ENCODE measurements at places on chromosomes 3 and 15.

- DNase-seq = no peak
Measured at GRCh38 chr3:43096761-43097160, 9.1 kb downstream of the POMGNT2 start.

DNA sequence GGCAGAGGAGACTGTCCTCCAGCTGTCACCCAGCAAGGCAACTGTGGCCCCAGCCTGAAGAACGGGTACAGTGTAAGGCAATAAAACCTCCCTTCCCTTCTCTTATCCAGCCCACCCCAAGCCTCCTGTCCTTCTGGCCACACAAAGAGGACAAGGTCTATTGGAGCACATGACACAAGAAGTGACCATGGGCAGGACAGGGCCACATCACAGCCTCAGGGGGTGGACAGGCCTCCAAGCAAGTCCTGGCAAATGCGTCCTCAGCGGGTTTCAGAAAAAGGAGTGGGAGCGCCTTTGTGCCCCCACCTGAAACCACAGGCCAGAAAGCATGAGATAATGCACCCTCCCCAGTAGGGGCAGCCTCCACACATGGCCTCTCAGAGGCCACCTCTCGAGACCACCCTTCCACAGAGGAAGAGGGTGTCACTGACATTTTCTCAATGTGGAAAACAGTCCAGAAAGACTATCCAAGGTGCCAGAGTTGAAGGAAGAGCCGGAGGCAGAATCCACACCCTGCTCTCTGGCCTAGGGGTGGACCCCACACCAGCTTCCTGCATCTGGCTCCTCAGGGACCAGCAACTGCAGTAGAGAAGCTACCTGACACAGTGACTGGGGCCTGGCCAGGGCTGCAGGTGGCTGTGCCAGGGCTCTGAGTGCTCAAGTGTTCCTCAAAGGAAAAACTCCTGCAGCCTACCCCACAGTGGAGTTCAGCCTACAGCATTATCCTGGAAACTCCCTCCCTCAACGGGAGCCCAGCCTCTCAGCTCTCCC, 43.9 kb downstream of the CCDC12 start:
- no peak for DNase-seq

GRCh38 chr3:148711981-148712666, 14.4 kb downstream of the AGTR1 start:
- peak; percentile 51 for DNase-seq

GRCh38 chr15:68413363-68414205, 18.4 kb downstream of the ITGA11 start:
- no peak for DNase-seq

DNA sequence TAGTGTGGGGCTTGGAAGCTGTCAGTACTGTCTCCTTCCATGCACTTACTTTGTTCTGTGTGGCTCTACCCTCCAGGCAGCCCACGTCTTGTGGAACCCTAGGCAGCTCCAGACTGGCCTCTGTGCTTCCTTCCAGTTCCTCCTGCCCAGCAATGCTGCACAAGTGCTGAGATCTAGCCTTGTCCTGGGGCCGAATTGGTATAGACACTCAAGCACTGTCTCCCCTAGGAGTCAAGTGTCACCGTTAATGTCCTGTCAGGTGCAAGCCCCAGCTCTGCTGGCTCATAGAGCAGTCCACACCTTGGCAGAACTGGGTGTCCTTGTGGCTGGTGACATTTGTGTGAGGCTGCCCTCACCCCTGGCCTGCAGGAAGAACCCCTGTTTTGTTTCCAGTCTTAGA, 130.1 kb downstream of the EEFSEC start:
- DNase-seq = no peak

DNA sequence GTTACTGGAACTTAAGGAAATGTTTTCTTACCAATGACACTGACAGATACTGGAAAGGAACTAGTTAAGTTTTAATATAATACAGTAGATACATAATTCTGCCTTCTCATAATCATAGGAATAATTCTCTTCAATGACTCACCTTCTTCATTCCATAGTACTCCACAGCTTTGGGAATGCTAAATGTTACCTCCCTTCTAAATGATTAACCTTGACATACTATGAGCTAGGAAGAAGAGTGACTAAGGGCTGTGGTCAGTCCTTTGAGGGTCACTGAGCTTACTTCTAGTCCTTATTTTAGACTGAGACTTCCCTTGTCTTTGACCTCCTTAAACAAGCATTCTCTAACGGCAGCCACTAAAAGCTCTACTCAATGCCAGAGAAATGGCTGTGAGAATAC, 69.6 kb upstream of the PPIB start:
- no peak for DNase-seq

GRCh38 chr3:129602730-129603560, 3.5 kb downstream of the PLXND1 start:
- DNase-seq = peak; percentile 94

DNA sequence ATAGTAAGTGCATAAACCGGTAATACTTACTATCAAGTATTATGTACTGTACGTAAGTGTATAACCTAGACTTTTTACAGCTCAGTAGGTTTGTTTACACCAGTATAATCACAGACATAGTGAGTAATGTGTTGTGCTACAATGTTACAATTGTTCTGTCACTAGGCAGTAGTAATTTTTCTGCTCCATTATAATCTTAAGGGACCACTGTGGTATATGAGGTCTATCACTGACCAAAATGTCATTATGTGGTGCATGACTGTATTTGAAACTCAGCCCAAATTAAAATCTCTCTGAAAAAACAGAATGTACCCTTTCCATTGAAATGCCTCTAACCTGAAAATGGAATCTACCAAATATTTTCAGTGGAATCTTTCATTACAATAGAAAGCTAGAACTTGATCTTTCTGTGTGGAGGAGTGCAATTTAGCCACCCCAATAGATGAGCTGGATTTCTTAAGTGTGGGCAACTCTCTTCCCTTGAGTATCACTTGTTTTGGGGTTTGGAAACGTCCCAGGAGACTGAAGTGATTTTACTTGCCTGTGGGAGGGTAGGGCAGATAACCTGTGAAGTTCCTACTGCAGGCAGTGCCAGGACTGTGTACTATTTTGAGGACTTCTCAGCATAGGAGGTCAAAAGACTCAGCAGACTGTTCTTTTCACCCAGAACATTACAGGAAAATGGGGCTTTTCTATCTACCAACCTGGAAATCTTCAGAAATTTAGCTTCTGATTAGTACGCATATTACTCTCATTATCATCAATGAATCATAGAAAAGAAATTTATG, 50.9 kb downstream of the FAM98B start:
- DNase-seq = no peak

DNA sequence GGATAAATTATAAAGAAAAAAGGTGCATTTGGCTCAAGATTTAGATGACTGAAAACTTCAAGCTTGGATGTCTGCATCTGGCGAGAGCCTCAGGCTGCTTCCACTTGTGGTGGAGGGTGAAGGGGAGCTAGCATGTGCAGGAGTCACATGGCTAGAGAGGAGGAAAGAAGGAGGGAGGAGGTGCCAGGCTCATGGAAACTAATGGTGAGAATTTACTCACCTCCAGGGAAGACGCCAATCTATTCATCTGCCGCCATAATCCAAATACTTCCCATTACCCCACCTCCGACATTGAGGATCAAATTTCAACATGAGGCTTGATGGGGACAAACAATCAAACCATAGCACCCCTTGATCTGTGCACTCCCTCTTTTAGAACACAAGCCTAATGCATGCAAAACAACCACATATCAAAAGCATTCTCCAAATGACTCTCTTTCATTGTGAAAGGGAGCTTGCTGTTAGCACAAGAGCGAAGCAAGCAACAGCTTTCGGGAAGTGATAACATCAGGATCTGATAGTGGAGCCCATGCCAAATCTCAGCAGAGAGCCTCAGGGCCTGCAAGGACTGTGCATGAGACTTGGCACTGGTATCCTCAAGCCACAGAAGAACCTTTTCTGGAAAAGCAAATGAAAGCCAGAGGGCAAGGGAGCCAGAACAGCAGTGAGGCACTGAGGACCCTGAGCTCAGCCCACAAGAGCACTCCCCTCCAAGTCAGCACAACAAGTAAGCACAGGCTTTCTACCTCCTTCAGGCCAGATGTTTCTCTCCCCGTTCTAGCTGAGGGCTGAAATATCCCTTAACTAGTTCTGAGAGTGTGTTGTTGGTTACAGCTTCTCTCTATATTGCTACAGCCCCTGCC, 50.2 kb upstream of the THBS1 start:
- peak; percentile 47 for DNase-seq

GRCh38 chr15:63196842-63197241, 7.4 kb downstream of the RAB8B start:
- no peak for DNase-seq

GRCh38 chr3:9703736-9704346, at the start of gene CPNE9:
Gene CPNE9 (plus strand): TSS chr3:9703833. CDS start chr3:9703997, 164 bp downstream.
- DNase-seq = no peak

- no peak for DNase-seq
Measured at GRCh38 chr3:4992118-4992517, 12.9 kb downstream of the BHLHE40 start.

DNA sequence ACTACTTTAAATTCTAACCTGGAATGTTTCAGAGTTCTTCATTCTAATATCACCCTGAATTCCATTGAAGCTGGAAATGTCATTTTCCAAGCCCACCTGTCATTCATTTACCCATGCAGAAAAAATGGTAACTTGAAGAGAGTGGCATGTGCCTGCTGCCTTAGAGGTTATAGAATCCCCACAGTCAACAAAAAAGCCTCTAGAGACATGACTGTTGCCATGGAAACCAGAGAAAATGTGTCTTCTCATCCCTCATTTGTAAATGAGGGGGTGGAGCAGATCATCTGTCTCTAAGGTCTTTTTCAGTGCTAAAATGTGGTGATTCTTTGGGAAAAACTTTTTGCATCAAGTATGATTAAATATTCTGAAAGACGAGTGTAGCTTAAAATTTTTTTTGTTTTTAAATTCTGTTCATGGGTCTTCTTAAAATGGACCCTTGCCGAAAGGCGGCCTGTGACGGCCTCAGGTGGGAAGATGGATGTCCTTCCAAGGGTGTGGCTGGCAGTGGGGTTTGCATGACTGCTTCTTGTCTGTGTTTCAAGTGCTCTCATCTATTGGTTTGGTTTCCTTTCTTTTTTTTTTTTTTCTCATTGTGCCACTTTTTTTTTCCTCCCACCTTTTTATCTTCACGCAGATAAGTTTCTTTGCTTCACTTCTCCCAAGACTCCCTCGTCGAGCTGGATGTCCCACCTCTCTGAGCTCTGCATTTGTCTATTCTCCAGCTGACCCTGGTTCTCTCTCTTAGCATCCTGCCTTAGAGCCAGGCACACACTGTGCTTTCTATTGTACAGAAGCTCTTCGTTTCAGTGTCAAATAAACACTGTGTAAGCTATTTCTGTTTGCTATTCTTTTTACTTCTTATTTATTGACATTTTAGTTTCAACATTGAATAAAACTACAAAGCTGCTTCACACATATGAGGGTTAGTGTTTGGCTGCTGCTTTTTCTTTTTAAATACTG, 23.0 kb downstream of the TPM1 start:
- peak; percentile 47 for DNase-seq

DNA sequence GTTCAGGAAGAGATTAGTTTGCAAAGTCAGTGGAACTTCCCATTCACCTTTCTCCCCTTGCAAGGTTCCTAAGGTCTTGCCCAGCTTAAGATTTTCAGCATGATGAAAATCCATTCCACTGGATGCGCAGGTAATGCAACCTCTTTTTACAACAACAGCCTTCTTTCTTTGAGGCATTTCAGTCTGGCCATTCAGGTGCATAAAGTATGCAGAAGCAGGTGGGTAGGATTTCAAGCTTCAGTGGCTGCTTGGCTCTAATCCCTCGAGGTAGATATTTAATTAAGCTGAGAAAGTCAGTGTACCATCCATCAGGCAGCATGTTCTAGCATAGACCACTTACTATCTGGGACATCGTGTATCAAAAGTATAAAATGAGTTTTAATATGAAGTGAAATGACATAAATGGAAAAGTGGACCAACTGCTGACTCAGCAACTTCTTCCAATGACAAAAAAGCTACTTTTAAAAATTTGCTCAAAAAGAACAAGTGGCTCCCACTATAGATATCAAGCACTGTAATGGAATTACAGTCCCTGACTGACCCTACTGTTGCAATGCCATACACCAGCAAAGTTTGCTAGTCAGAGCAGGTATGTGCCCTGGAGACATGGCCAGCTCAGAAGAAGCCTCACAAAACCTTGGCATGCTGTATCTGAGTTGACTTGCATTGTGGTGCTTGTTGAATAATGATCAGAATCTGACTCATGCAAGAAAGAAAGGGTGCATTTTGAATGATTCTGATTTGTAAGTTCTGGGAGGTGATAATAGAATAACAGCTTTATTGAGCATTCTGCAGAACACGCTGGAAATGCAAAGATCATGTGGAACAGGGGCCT, 459.9 kb upstream of the MCTP2 start:
- DNase-seq = no peak

GRCh38 chr3:99565331-99565730, 73.1 kb upstream of the COL8A1 start:
- no peak for DNase-seq

DNA sequence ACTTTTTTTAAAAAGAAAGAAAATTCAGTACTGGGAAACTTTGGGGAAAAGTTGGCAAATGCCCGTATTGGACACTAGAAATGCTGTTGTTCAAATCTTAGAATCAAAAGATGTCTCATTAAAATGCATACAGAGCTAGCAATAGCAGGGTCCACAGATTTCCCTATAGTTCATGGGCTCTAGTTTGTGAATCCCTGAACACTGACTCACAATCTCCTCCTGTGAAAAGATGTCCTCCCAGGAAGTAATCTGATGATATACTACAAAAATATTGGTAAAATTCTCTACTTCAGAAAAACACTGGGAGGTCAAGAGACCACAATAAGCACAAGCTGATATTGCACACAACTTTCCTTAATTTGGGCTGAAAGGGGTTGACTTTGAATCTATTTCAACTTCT, 568.4 kb upstream of the ZNF385D start:
- peak; percentile 3 for DNase-seq

GRCh38 chr3:48478626-48479555, 25.1 kb downstream of the SHISA5 start:
- no peak for DNase-seq

DNA sequence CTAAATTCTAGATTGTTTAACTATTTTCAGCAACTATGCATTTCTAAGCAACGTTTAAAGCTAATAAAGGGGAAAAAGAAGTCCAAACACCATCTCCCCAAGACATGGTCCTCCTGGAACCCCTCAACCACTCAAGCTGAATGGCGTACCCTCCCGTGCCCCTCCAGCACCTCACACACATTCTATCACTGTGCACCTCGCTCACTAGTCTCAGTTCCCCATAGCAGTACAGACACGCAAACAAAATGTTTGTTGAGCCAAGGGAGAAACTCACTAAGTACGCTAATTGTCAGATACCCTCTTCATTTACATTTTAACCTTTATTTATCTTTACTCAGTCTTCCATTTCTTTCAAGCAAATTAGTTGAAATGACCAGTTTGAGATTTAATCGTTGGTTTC, 48.8 kb downstream of the ACAP2 start:
- no peak for DNase-seq

GRCh38 chr3:5136211-5136918, 14.3 kb downstream of the ARL8B start:
- DNase-seq = peak; percentile 34

DNA sequence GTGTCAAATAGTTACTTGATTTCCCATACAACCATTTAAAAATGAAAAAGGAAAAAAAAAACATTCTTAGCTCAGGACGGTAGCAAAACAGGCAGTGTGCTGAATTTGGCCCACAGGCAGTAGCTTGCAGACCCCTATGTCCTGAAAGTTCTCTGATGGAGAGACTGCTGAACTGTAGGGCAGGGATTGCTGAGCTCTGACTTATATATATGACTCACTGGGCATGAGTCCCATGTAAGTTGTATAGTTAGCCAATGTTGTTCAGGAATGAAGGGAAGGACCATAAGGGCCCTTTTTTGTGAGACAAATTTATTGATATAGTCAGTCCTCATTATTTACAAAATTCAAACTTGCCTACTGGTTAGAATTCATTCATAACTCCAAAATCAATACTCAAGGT, 36.9 kb upstream of the FRMD4B start:
- peak; percentile 34 for DNase-seq

- DNase-seq = no peak
Measured at GRCh38 chr3:179029096-179029495, 42.5 kb downstream of the ZMAT3 start.
